Panc1 (cell line): ENCODE measurements at places on chromosomes 3 and 15. TPM values are rescaled to one million over a fixed set of nuclear protein-coding genes. Genes with fewer than 3 reads are reported as not detected.

The ST8SIA2 gene
- 0.15 TPM for total RNA-seq

The AHSG gene
- 0.85 TPM for total RNA-seq

The C3orf52 gene
- total RNA-seq, result 12.6 TPM

The IGF2BP2 gene
- 97.8 TPM for total RNA-seq

The SACM1L gene
- 31.6 TPM for total RNA-seq

The FOXL2 gene
- total RNA-seq, result 12.7 TPM

DNA sequence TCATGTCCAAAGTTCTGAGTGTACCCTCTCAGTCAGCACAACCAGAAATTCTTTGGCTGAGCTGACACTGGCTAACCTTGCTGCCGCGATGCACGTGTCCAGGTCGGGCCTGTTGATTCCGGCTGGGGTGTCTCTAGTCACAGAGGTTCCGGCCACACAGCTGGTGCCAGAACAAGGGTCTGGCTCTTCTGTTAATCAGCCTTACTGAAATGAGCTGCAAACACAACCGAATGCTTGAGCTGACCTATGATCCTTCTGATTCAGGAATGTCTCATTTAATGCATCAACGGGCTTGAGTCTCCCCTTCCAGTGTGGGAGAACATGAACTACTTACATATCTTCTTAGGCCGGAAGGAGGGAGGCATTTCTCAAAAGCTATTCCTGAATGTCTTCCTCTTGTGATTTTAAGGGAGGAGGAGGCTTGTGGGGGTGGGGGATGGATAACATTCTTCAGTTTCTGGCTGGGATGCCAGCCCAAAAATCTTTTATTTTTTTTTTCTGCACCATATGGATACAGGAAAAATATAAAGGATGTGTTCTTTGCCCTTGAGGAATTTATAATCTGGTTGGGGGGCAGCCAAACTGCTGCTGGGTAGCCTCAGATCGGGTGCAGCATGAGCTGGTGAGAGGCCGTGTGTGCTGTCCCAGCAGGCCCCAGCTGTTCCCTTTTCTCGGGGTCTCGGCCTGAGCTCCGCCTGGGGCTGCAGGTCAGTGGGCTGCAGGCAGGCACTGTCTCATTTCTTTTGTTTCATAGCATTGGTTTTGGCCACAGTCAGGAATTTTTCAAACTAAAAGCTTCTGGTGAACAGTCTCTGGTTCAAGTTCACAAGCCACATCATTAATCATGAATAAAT is 319.1 kb upstream of the TBL1XR1 start:
- peaks cover 17% of the 10 kb centered on the region for H3K4me1 ChIP-seq
- H3K4me3 ChIP-seq, result no peak overlapping the region
- peak overlapping the region; percentile 86 for H3K27ac ChIP-seq
- no peaks in the 10 kb centered on the region for H3K27me3 ChIP-seq

DNA sequence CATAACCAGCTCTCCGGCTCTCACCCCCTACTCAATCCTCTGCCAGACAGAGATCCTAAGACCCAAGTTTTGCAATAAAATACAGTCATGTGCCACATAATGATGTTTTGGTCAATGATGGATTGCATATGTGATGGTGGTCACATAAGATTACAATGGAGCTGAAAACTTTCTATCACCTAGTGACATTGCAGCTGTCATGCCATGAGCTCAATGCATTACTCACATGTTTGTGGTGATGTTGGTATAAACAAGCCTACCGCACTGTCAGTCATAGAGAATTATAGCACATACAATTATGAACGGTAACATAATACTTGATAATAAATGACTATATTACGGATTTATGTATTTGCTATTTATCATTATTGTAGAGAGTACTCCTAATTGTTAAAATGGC is 26.9 kb upstream of the SAMMSON start:
- H3K27ac ChIP-seq, result no peak overlapping the region
- DNase-seq, result no peak
- no peaks in the 10 kb centered on the region for H3K36me3 ChIP-seq
- H3K4me3 ChIP-seq, result no peak overlapping the region
- no peaks in the 10 kb centered on the region for H3K4me1 ChIP-seq
- H3K27me3 ChIP-seq, result no peaks in the 10 kb centered on the region

DNA sequence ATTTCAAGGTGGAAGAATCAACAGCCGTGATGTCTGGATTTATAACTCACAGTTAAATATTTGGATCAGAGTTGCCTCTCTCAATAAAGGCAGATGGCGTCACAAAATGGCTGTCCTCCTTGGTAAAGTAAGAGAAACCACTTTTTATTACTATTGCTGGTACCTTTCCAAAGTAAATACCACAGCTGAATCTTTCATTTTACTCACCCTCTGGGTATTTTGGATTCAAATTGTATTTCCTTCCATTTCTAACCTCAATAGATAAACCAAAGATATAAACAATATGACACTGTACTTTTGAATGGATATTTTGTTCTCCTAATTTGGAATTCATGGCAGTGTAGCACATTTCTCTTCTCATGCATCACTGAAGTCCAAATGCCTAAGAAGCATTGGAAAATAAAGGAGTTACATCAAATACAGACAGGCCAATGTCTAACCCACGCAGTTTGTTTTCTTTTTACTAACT is 29.5 kb downstream of the KLHL24 start:
- no peak overlapping the region for H3K4me3 ChIP-seq
- DNase-seq, result peak; percentile 41
- H3K36me3 ChIP-seq, result no peaks in the 10 kb centered on the region

- DNase-seq, result no peak
- H3K36me3 ChIP-seq, result no peaks in the 10 kb centered on the region
- no peaks in the 10 kb centered on the region for H3K27me3 ChIP-seq
- no peak overlapping the region for H3K4me3 ChIP-seq
Observed at GRCh38 chr3:176855901-176856486, 341.3 kb downstream of the TBL1XR1 start.

GRCh38 chr15:75599401-75599800 is 20.3 kb upstream of the PTPN9 start:
- H3K27ac ChIP-seq, result no peak overlapping the region
- no peaks in the 10 kb centered on the region for H3K27me3 ChIP-seq

- H3K27ac ChIP-seq, result no peak overlapping the region
- H3K36me3 ChIP-seq, result no peaks in the 10 kb centered on the region
- H3K27me3 ChIP-seq, result no peaks in the 10 kb centered on the region
Observed at GRCh38 chr15:49908236-49908932, 210.6 kb downstream of the ATP8B4 start.

GRCh38 chr3:5429517-5429890 is 242.0 kb downstream of the EDEM1 start:
- no peak overlapping the region for H3K27ac ChIP-seq
- H3K4me1 ChIP-seq, result no peaks in the 10 kb centered on the region
- no peak overlapping the region for H3K4me3 ChIP-seq
- DNase-seq, result no peak
- H3K36me3 ChIP-seq, result no peaks in the 10 kb centered on the region
- no peaks in the 10 kb centered on the region for H3K27me3 ChIP-seq

GRCh38 chr3:29318251-29318650 is 37.4 kb downstream of the RBMS3 start:
- H3K36me3 ChIP-seq, result no peaks in the 10 kb centered on the region
- DNase-seq, result no peak
- no peak overlapping the region for H3K4me3 ChIP-seq
- H3K27ac ChIP-seq, result no peak overlapping the region

DNA sequence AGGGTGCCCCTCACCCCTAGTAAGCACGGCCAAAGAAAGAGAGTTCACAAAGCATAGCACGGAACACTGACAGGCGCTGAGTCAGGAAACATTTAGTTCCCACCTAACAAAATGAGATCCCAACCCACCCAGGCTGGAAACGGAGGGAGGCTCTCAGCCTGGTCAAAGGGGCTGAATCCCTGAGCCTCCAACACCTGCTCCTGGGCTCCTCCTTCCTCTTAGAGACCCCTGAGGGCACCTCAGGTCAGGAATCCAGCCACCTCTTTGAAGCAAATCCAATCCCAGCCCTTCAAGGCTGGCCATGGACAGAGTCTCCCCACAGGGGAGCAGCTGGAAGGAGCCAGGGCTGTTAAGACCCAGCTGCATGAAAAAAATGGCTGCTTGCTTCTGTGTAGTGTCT is 154.4 kb upstream of the HES1 start:
- no peaks in the 10 kb centered on the region for H3K36me3 ChIP-seq
- H3K27ac ChIP-seq, result no peak overlapping the region
- no peak for DNase-seq
- H3K4me1 ChIP-seq, result no peaks in the 10 kb centered on the region
- no peaks in the 10 kb centered on the region for H3K27me3 ChIP-seq

DNA sequence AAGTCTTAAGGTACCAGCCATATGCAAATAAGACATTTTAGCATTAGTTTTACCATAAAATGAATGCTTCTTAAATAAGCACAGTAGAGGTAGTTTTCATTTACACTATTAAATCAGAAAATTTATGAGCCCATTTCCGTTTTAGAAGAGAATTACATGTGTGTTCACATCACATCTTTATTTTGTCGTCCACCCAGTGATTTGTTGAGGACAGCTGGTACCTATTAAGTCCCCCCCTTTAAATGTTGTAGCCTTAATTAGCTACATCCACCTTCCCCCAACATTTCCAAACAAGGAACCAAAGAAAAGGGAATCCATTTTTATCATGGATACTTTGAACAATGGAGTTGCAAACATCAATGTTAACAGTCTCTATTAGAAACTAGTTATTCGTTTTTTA is 6.8 kb downstream of the IL17RD start:
- H3K27me3 ChIP-seq, result no peaks in the 10 kb centered on the region
- H3K27ac ChIP-seq, result no peak overlapping the region
- H3K4me1 ChIP-seq, result no peaks in the 10 kb centered on the region
- H3K4me3 ChIP-seq, result no peak overlapping the region
- no peak for DNase-seq

DNA sequence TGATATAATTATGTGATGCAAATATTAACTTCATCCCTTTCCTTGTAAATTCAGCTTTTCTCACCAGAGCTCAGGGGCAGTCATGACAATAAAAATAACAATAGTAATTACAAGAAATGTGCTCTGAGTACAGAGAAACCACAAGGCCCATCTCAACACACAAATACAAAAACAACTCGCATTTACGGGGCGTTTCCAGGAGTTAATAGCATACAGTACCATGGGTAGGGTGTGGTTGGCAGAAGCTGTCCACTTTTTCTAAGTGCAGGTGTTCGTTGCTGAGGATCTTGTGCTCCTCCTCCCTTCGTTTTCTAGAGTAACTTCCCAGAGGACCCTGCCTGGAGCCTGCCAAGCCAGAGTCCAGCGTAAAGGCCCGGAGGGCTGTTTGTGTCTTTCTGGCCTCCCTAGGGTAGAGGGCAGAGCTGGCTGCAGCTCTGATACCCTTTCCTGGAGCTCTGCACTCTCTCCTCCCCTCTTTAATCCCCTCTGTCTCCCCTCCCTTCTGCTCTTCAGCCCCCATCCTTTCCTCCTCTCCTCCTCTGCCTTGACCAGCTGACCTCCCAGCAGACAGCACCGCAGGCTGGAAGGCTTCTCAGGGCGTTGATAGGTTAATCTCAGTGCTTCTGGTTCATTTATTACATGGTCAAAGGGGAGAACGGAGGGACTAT is 11.4 kb downstream of the SEMA3G start:
- H3K4me3 ChIP-seq, result no peak overlapping the region
- no peaks in the 10 kb centered on the region for H3K27me3 ChIP-seq
- H3K27ac ChIP-seq, result no peak overlapping the region

DNA sequence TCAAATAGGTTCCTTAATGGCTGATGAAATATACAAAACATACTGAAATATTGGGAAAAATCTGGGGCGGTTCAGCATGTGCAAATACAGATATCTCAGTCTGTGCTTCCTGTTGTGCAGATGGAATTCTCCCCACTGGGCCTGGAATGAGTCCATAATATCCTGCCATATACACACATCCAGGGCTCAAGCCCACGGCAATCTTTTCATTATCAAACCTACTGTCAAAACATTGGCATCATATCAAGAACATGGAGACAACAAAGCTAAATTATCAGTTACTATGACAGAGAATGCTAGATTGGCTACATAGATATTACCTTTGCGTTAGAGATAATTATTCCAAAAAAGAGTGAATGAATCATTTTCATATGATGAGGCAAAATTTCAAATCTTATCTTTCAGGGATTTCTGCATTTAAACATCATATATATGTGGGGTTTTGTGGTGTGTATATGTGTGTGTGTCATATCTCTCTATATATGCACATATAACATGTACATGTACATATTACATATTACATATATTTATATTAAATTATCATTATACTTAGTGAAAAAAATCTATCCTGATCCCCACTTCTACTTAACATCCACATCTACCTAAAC is 713.3 kb downstream of the GBE1 start:
- DNase-seq, result no peak
- no peaks in the 10 kb centered on the region for H3K36me3 ChIP-seq
- H3K4me3 ChIP-seq, result no peak overlapping the region
- no peak overlapping the region for H3K27ac ChIP-seq

DNA sequence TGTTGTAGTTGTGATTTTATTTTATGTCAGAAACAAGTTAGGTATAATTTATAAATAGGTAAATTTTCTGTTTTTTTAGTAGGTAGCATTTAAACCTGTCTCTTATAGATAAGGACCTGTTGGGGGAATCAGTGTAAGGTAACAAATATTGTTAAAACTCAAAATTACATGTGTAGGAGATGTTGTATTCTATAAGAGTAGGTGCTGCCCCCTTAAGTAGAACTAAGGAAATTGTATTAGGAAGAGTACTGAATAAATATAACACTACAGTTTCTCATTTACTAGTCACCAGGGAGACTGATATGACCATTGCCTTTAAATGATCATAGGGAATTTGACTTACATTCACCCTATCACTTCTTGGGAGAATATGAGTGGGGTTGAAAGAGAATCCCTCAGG is 31.2 kb downstream of the SLC25A36 start:
- peaks cover 10% of the 10 kb centered on the region for H3K36me3 ChIP-seq
- no peaks in the 10 kb centered on the region for H3K4me1 ChIP-seq
- H3K27me3 ChIP-seq, result no peaks in the 10 kb centered on the region
- H3K4me3 ChIP-seq, result no peak overlapping the region
- DNase-seq, result no peak

DNA sequence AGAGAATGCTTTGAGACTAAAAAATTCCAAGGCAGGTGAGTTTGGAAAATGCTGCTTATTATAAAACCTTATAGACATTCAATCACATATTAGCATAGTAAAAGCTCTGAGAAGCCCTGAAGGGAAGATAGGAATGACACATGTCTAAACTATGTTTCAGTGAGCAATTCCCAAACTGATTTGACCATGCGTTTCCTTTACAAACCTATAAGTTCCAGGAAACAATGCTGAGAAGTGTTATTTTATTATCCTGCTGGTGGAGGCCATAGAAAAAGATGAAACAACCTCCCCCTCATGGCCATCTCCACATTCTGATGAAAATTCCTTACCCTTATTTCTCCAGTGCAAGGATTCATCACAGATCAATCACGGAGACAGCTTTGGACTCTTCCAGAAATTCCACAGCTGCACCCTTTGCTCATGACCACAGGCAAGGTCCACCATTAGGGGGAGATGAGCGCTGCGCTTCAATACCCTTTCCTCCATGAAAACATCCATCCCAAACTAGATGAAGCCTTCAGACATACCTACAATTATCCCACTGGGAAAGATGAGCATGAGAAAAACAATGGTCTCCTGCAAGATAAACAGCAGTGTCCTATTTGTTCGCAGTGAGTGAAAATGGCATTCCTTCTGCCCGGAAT is 372.1 kb downstream of the MAGI1 start:
- H3K27me3 ChIP-seq, result no peaks in the 10 kb centered on the region
- no peak for DNase-seq
- H3K4me3 ChIP-seq, result no peak overlapping the region

- no peak overlapping the region for H3K4me3 ChIP-seq
- no peak for DNase-seq
- peaks cover 5% of the 10 kb centered on the region for H3K27me3 ChIP-seq
- H3K36me3 ChIP-seq, result no peaks in the 10 kb centered on the region
Observed at GRCh38 chr3:138046085-138046484, 36.1 kb downstream of the CLDN18 start.

GRCh38 chr3:49872801-49873281 is 3.1 kb upstream of the CAMKV start:
- no peak for DNase-seq
- no peak overlapping the region for H3K4me3 ChIP-seq
- H3K27ac ChIP-seq, result no peak overlapping the region
- H3K36me3 ChIP-seq, result no peaks in the 10 kb centered on the region
- no peaks in the 10 kb centered on the region for H3K27me3 ChIP-seq
